ENCODE measurements at places on chromosomes 4 and X.

DNA sequence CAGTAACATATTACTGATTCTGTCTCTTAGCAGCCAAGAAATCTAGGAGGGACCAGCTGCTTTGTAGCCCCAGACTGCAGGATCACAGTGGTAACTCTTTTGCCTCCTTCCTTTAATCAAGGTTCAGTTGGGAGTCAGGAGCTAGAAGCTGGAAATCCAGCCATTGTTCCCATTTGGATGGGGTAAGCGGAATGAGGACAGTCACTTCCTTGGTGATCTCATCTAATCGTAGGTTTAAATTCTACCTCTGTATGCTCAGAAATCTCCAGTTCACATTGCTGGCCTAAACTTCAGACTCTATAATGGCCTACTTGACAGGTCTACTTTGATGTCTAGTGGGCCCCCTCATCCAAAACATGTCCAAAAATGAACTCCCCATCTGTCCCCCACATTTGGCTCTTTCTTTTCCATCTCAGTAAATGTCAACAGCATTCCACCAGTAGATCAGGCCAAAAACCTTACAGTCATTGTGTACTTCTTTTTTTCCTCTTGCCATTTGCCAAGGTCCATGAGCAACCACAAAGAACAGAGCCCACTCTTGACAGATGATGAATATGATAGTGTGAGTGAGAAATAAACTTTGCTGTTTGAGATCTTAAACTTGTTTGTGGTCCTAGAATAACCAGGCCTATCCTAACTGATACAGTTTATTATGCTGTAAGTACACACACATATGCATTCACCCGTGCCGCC, 40.1 kb downstream of the WWC2 start:
- DNase-seq, result peak; percentile 81

DNA sequence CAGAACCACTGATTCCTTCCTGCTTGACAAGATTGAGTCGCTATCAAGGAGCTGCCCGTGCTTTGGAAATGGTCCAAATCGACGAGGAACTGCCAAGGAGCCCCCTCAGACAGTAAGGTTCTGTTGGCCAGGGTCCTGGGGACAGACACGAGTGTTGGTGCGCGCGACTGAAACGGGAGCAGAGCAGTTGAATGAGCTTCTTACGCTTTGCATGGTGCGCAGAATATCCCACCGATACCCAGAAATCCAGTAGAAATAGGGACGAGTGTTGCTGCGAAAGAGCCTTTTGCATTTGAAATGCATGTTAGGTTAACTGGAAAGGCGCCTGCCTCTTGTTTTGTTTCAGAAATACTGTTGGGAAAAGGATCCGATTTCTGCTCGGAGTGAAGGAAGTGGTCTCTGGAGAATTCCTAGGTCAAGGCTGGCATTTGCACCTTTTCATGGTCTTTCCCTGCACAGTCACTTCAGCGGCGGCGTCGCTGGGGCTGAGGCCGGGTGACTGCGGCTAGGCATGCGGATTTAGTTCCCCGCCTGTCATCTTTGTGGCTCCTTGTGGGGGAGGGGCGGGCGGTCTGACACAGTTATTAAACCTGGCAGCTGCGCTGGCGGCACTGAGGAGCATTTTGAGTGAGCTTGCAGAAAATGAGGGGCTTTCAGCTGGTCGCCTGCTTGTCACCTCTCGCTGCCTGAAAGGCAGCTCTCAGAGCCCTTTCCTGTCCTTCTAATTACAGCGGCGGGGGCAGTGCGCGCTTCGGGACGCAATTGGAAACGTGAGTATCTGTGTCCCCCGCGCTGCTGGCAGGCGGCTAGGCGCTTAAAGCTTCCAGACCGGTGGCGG, 51.5 kb upstream of the TRIM2 start:
- DNase-seq, result peak; percentile 34

DNA sequence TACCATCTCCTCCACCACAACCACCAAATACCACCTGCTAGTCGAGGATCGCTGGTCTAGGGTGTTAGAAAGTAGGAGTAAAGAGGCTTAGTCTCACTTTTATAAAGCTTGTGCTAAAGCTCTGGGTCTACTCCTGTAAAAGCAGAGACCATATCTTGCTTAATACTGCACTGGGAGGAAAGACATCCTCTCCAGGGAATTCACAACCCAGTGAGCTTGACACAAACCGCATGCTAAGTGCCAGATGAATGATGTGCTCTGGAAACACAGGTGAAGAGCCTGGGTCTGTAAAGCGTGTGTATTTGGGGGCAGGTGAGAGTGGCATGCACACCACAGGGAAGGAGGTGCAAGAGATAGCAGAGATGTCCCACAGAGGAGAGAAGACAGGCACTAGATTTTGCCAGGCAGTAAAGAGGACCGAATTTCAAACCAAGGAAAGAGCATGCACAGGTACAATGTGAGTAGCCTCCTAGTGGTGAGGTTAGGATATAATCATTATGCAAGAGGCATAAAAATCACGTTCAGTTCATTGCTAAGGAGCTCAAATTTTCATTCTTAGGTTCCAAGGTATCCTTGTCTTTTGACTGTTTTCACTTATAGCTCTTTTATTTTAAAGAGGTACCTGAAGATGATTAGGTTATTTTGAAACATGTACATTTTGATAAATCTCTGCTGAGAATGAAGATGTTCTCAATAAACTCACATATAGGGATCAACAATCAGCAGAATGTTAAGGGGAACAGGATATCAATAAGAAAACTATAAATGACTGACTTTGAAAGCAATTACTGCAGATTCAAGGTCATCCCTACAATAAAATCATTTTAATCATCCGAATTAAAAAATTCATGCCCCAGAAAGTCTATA, 20.7 kb downstream of the TAPT1 start:
- no peak for DNase-seq

- DNase-seq, result peak; percentile 76
Observed at GRCh38 chr4:137641544-137641943, 109.2 kb upstream of the PCDH18 start.

All from fibroblast of lung (primary cell).